Kidney capillary endothelial cell (primary cell): ENCODE measurements at places on chromosomes 2 and 18.

GRCh38 chr18:39406941-39407340 lies 1841.3 kb upstream of the CELF4 start:
- no peak for DNase-seq

GRCh38 chr2:225889452-225889851 lies 489.9 kb downstream of the NYAP2 start:
- DNase-seq, result peak; percentile 10

- no peak for DNase-seq
Observed at GRCh38 chr2:170163411-170164065, 14.4 kb upstream of the MYO3B start.

DNA sequence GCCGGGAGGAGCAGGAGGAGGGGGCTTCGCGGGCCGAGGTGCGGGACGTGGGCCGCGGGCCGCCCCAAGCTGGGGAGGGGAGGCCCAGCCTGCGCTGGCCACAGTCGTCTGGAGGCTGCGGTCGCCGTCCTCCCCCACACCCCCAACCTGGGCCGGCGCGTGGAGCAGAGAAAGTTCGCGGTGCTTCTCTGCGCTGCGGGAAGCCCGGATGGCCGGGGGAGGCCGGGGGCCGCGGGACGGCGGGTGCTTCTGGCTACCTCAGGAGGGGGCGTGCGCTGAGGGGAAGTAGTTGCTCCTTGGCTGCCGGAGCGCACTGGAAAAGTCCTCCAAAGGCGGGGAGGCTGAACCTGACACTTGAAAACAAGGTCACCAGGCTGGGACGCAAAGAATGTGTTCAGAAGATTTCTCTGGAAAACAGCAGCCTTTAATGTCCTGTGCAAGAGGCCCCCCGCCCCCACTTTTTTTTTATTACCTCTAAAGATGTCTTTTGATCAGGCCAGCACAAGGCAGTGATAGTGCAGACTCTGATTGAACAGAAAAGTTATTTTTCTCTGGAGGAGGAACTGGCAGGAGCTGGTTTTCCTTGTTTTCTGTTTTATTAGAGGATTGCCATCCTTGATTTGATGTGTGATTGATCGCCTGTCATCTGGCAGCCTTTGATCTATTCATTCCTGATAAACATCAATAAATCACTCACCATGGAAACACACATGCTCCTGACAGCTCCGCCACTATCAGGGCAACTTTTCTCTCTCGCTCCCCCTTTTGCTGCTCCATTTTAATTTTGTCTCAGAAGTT lies 1.6 kb downstream of the TSHZ1 start:
- no peak for DNase-seq

DNA sequence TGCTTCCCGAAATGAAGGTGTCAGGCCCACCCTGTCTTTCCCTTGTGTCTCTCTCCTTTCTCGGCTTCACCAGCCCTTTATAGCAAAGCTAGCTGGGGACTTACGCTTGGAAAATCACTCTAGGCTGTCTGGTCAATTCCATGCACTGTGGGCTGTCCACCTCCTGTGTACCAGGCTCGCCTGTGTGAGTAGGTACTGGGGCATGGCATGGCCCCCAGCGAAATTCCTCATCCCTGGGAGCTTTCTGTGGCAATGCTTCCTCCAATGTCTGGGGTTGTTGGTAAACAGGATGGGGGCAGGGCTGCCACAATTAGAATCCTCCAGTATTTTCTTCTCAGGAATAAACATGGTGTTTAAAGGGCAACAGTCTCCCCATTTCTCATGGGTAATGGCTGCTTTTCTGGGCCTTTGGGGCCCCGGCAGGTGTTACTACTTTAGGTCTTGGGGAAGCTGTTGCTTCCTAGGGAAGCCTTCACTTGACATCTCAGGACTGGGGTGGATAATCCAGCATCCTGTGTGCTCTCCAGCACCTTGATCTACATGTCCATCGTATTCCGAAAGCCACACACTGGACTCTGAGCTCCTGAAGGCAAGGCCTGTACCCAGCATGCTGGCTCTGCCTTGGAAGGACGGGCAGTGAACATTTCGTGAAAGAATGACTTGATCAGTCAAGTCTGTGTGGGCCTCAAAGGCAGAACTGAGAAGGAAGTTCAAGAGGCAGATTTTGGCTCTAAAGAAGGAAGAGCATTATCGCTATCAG lies 21.1 kb downstream of the RHOB start:
- DNase-seq, result no peak

DNA sequence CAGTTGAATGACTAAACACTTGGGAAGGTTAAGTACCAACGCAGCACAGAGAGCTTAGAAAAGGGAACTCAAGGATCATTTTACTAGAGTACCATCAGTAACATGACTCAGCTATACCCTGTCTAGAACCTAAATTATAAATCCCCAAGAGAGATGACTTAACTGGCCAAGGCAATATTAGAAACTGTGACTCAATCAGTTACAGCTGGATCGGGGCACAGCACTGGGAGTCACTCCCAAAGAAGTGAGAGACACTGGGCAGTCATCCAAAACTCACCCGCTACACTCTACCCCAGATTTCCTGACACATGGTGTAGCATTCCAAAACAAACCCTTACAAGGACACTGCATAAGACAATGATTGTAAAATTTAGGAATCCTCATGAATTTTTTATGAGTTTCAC lies 17.7 kb downstream of the IWS1 start:
- DNase-seq, result peak; percentile 99

DNA sequence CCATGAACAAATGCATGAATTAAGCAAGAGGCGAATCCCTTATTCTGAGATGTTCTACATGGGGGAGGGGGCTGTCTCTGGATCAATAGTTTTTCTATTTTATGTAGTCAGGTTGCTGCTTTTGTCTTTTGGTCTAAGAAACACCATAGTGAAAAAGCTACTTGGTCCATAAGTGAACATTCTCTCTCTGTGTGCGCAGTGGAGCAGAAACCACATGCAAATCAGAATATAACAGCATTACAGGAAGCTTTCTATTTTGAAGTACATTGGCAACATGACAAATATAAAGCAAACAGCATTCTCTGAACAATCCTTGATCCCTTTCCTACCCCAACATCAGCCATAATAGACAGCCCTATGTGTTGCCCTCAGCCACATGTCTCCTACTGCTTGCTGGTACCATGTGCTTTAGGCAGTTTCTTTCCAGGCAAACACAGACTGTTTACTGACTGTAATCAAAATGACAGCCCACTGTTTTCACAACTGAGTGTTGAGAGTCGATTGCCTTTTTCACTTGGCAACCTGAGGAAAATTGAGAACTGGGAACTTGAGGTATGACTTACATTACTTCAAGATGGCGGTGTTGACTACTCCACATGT lies 10.6 kb downstream of the SCN3A start:
- DNase-seq, result no peak
